Smooth muscle cell of the umbilical artery (primary cell): ENCODE measurements at places on chromosomes 5 and 9. TPM values are rescaled to one million over a fixed set of nuclear protein-coding genes. Genes with fewer than 3 reads are reported as not detected.

The ANKS6 gene
- 11.3 and 23.5 TPM in 2 replicates for total RNA-seq

The NANS gene
- total RNA-seq: 84.6 and 87.3 TPM in 2 replicates

The CCNJL gene
- 3.3 and 4.1 TPM in 2 replicates for total RNA-seq

The ZDHHC21 gene
- total RNA-seq: 16.6 and 19.2 TPM in 2 replicates

The SHB gene
- 25.5 and 35.4 TPM in 2 replicates for total RNA-seq
